M059J (cell line): ENCODE measurements at places on chromosomes 7 and 10.
A peak's percentile ranks its signal among the peaks of the same experiment; 100 is the strongest.

- no peak for DNase-seq
Measured at GRCh38 chr7:84013616-84014240, 180.9 kb downstream of the SEMA3A start.

- DNase-seq = peak; percentile 89
Measured at GRCh38 chr7:157490465-157490912, 153.7 kb downstream of the DNAJB6 start.

DNA sequence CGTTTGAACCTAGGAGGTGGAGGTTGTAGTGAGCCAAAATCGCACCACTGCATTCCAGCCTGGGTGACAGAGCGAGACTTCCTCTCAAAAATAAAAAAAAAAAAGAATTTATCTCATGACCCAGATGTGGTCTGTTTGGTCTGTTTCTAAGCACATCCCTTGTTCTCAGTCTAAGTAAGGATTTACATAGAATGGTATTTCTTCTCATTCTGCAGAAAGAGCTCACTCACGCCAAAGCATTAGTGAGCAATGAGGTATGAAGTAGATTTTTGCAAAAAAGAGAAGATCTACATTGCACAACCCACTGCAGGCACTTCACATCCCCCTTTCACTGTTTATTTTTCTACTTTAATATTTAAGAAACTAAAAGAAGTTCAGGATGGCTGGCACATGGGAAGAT, 76.5 kb upstream of the FGL2 start:
- no peak for DNase-seq

- no peak for DNase-seq
Measured at GRCh38 chr10:31467791-31468535, 148.9 kb downstream of the ZEB1 start.

DNA sequence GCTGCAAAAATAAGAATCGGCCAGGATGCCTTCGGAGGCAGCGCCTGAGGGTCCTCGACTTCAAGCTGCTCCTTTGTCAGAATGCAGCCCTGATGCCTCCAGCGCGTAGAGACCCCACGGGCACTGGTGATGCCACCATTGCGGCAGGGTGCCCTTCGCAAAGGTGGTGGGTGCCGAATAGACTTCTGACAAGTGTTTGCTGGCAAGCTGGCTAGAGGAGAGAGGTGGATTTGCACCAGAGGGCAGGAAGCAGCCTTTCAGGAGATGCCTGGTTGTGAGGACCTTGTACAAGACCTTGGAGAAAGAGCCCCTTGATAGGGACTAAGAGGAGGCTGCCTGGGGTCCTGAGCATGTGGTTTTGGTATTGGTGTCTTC, 103.2 kb upstream of the PPIF start:
- no peak for DNase-seq

GRCh38 chr10:31754803-31755624, 173.6 kb downstream of the ARHGAP12 start:
- peak; percentile 38 for DNase-seq

- DNase-seq = no peak
Measured at GRCh38 chr10:42952931-42953683, 123.8 kb upstream of the RET start.

DNA sequence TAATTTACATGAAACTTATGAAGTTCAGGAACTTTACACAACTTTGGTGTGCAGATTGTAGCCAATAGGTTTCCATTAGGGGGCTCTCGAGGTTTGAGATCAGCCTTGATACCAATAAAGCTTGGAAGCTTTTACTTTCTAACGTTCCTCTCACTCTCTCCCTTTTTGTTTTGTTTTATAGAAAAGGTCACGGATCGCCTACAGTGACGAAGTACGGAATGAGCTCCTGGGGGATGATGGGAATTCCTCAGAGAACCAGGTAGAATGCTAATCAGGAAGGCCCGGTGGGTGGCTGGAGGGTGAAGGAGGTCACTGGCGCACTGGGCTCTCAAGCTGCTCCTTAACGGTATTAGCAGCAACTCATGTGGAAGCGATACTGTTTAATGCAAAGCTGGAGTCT, 79.9 kb downstream of the VTI1A start:
- no peak for DNase-seq

DNA sequence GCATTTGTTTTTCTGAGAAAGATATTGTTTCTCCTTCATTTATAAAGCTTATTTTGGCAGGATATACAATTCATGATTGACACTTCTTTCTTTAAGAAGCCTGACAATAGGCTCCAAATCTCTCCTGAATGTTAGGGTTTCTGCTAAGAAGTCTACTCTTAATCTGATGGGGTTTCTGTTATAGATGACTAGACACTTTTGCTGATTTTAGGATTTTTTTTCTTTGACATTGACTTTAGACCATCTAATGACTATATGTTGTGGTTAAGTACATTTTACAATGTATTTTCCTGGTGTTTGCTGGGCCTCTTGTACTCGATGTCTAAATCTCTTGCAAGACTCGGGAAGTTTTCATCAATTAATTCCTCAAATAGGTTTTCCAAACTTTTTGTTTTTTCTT, 321.8 kb upstream of the SMIM30 start:
- no peak for DNase-seq

- peak; percentile 71 for DNase-seq
Measured at GRCh38 chr7:85104432-85105205, 82.2 kb downstream of the SEMA3D start.

- DNase-seq = no peak
Measured at GRCh38 chr7:139909379-139910050, 80.5 kb downstream of the TBXAS1 start.

GRCh38 chr10:3096149-3096548, 28.8 kb downstream of the PFKP start:
- DNase-seq = peak; percentile 40

- no peak for DNase-seq
Measured at GRCh38 chr7:93629291-93629801, 54.8 kb upstream of the CALCR start.

GRCh38 chr10:99700649-99701048, 31.3 kb downstream of the COX15 start:
- no peak for DNase-seq

GRCh38 chr7:2309889-2310331, 4.3 kb downstream of the SNX8 start:
- DNase-seq = peak; percentile 37

DNA sequence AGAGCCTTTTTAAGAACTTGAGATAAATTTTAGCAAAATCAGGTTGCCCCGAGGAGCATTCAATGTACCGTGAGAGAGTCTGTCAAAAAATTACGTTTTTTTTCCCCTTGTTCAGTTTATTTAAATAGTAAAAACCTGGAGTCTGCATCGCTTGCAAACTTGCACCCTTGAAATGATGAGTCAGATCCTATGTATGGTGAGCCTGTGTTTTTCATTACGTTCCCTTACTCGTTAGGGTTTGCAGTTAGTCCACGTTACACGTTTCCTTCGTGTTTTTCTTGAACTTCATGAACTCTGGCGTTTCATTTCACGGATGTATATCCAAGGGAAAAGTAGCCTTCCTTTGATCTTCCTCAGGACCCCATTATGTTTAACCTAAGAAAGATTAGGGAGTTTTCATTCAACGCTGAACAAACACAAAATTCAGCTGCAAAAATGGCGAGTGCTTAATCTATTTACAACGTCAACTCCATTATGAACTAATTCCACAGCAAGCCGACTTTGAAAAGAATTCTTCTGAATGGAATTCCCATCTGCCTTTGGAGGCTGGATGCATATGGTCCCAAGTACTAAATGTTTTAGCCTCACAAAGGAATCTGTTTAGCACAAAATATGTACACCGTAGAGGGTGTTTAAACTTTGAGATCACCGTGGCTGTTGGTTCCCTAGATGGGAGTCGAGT, 182.4 kb downstream of the MYOF start:
- no peak for DNase-seq

GRCh38 chr10:46218921-46219320, 67.9 kb upstream of the ANTXRL start:
- no peak for DNase-seq

- DNase-seq = no peak
Measured at GRCh38 chr7:38198366-38198765, 20.3 kb downstream of the STARD3NL start.
